ENCODE measurements at places on chromosomes 7 and 10.

DNA sequence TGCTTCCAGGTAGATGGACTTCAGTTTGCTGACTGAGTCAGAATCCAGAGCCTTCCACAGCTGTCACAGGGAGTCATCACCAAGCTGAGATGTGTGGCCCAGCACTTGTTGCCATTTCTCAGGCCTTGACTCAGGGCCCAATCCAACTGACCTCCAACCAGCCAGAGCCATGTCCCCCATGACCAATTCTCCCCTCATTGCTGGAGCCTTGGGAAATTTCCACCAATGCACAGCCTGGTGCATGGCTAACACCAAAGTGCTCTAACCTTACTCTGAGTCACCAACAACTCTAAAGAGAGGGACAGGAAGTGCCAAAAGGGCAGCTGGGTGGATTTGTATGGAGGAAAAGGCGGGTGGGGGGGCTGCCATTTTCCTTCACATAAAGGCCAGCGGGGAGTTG is 13.4 kb upstream of the GLI3 start:
- no peak for ATAC-seq

GRCh38 chr10:11392776-11393175 is 218.7 kb downstream of the USP6NL start:
- ATAC-seq, result no peak

DNA sequence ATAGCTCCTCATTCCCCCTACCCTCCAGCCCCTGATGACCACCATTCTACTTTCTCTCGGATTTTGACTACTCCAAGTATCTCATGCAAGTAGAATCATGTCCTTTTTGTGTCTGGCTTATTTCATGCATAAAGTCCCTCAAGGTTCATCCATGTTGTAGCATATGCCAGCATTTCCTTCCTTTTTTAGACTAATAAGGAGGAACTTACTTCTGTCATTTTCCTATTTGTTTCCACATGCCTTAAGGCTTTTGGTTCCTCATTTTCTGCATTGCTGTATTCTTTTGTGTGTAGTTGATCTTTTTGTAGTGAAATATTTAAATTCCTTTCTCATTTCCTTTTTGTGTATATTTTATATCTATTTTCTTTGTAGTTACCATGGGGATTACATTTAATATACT is 376.9 kb downstream of the CALN1 start:
- ATAC-seq, result no peak

DNA sequence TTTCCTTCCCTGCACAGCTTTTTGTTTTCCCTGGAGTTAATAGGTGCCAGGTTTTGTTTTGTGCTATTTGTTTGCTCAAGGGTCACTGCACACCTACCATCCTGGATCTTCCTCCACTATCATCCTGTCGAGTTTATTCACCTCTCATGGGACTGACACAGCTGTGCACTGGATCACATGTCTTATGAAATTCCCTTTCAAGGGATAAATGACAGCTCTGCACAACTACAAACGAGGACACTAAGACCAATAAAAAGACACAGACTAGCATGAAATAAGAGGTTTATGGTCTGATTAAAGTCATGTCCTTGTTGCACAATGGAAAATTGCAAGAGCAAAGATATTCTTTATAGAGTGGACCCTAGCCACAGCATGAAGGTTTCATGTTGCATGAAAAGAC is 76.7 kb upstream of the SFMBT2 start:
- ATAC-seq, result no peak

DNA sequence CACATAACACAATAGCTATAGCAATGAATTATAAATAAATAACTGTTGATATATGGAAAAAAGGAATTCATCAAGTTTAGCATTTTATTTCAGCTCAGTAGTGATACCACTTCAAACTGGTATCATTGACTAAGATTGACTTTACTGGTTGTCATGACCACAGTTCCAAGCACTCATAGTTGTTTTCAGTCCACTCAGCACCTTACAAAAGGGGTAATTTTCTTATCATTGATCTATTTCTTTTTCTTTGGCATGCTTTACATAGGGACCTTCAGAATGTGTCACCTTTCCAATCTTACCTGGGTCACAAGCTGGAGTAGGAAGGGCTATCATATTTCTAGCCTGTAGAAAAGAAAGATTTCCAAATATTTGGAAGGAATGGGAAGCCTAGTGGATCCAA is 275.5 kb upstream of the TMEM229A start:
- ATAC-seq, result no peak

- ATAC-seq, result no peak
Observed at GRCh38 chr7:55065511-55066229, 46.9 kb downstream of the EGFR start.

GRCh38 chr7:35749556-35749955 is 51.3 kb upstream of the SEPTIN7 start:
- no peak for ATAC-seq

DNA sequence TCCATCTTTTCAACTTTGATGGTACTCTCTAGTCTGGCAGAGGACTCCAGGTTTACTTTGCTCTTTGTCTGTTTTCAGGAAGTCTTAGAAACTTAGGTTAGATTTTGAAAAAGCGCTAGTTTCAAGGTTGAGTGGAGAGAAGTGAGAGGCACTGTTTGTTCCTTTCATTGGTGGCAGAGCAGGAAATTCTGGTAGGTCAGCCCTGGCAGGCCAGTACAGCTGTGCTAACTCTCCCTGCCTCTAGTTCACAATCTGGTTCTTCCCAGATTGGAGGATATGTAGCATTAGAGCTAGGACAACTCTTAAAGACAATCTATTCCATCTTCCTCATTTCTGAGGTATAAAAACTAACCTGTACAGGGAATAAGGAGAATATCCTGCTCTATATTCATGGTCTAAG is 160.9 kb upstream of the FZD1 start:
- ATAC-seq, result no peak

DNA sequence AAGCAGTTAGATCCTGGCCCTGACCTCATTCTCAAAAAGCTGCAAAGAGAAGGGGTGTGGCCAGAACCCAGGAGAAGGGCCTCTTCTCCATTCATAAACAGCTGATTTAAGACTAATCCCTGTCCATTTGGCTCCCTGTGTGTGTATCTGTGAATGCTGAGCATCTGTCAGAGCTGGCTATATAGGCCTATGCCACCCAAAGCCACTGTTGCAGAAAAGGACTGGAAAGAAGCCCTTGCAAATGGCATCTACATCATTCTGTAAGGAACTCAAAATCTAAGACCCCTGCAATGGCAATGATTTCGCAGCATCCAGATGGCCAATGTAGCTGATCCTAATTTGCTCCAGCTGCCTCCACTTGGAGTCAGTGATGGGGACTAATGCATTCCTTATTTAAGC is 384.5 kb downstream of the KCNMA1 start:
- no peak for ATAC-seq

DNA sequence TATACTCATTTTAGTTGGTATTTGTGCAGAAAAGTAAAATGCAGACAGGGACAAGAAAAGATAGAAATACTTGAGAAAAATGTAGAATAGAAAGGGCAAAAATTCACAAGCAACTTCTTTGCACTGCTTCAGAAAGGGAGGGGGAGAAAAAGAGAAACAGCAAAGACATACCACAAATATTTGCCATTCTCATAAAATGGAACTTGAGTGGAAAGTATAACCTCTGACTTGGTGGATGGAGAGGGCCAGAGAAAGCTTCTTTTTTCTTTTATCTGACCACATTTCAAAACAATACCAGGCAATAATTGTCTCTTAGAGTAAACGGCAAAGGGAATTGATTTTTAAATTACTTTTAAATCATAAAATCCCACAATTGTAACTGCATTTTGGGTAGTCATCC is 35.8 kb upstream of the TRUB1 start:
- no peak for ATAC-seq

- ATAC-seq, result no peak
Observed at GRCh38 chr7:20385126-20385525, 54.4 kb downstream of the ITGB8 start.

DNA sequence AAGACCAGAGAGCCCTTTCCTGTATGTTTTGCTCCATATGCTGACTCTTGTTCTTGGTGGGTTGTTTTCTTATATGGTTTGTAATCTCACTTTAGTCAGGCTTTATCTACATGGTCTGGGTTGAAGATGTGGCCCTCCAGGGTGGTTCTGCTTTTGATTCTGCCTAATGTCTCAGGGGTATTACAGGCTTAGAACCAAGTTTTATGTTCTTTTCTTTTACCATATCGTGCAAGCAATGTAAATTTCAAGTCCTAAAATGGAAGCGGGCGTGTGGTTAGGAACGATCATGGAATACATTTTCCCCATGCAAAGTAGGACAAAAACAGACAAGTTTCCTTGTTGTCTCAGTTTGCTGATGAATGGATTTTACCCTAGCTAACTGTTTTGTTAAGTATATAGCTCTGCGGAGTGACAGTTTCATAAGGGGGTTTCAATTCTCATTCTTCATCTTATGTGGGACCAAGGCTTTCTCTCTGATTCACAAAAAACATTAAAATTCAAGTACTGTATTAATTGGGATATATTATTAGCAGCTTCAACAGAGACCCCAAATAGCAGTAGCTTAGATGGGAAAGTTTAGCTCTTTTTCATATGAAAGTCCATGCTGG is 58.7 kb downstream of the MTURN start:
- peak; percentile 64 for ATAC-seq

DNA sequence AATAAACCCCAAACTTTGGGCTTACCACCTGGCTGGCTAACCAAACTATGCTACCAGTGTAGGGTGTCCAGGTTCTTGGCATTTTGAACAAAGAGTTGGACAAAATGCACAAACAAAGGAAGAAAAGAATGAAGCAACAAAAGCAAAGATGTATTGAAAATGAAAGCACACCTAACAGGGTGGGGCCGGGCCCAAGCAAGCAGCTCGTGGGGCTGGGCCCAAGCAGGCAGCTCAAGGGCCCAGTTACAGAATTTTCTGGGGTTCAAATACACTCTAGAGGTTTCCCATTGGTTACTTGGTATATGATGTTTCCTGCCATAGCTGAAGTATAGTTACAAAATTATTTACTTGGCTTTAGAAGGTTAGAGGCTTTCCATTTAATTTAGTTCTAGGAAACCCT is 15.7 kb downstream of the ACADSB start:
- ATAC-seq, result no peak

DNA sequence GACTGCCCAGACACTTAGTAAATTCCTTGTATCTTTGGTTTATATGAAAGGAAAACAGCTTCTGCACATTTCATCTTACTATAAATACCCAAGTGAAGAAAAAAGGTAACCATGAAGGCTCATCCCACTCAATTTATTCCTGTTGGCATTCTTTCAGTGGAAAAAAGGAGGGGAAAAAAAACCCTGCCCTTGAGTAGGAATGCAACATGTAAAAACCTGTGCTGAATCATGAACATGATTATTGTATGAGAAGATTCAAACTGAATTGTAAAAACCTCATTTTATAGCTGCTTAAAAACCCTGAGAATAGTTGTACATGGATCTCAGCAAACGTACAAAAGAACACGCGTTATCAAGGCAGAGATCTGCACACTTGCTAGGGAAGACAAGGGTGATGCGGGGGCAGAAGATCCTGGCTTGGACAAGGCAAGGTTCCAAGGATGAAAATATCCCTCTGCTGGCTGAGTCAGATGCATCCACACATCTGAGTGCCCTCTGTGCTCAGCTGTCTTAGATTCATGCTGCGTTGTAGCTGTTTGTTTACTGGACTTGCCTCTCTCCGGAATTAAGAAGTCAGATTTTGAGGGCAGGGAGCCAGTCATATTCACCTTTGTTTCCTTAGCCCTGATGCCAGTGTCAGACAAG is 658.2 kb downstream of the PARD3 start:
- no peak for ATAC-seq

DNA sequence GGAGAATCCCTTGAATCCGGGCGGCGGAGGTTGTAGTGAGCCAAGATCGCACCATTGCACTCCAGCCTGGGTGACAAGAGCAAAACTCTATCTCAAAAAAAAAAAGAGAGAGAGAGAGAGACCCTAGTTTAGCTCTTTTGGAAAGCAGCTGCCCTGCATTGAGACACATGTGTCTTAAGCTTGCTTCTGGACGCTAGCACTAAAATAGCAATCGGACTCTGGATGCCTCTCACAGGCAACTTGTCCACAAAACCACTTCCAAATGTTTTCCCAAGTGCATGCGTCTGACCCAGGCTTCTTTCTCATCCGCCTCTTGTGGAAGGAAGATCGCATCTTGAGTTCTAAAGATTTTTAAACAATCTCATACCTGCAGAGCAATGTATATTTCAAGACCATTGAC is 182.7 kb downstream of the CUX1 start:
- no peak for ATAC-seq

DNA sequence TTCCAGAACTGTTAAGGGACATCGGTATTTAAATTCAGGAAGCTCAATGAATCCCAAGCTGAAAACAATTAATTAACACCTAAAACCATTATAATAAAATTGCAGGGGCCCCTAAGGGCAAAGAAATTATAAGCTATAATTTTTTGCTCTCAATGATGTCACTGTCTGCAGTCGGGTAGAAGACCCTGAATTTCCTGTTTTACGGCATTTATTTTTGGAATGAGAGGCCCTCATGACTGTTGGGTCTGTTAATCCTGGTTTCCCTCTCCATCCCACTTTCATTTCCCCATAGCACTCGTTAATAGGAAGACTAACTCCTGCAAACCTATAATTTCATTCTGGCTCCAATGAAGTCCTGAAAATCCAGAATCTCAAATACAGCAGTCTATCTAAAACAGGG is 25.8 kb upstream of the GPR37 start:
- no peak for ATAC-seq

GRCh38 chr10:60606343-60607080 is 171.8 kb upstream of the CDK1 start:
- ATAC-seq, result no peak

Measured in stimulated activated memory B cell treated with anti-CD40 and anti-IgM and Interleukin-4, amounts not matched to agents 10 μg/mL and 1 μg/mL and 100 μg/mL, for 72 hours (primary cell).